Stimulated activated CD4-positive, alpha-beta T cell treated with anti-CD3 and anti-CD28 coated beads, Interleukin-1b, Interleukin-23, amount 100 ng/mL, for 24 hours (primary cell): ENCODE measurements at places on chromosomes 12 and 14.

DNA sequence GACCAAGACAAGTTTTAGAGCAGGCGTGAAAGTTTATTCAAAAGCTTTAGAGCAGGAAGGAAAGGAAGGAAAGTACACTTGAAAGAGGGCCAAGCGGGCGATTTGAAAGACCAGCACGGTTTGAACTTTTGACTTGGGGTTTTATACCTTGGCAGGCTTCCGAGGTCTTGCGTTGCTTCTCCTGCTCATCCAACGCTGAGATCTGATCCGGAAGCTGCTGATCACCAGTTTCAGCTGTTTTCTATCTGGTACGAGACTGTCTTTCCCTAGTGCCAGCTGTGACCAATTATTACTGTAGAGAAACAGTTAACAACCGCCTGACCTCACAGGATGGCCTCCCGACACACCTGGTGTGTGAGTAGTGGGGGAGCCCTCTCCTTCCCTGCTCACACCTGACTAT, 20.6 kb upstream of the SNRPF start:
- DNase-seq, result no peak

GRCh38 chr14:70181276-70181675, 7.5 kb downstream of the SLC8A3 start:
- DNase-seq, result no peak

DNA sequence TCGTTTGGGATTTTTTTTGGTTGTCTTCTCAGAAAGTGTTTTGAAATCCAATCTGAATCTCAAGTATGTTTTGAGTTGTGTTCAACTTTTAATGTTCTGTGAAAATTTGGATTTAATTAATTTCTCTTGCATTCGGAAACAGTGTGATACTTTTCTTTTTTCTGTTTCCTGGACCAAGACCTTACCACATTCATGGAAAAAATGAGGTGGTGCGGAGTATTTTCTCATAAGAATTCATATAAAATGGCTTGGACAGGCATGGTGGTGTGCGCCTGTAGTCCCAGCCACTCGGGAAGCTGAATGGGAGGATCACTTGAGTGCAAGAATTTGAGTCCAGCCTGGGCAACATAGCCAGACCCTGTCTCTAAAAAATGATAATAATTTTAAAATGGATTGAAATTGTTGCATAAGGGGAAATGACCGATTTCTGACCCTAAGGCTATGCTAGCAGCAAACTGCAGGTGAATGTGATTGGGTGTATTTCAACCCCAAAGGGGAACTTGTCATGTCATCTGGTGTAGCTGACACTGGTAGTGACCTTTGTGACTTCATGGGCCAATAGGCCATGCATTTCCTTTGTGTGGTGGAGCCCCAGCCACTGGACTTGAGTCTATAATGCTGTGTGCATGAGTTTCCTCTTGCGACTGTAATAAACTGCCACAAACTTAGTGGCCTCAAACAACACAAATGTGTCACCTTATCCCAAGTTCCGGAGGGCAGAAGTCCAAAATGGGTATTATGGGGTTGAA, 123.5 kb upstream of the RFLNA start:
- DNase-seq, result no peak

DNA sequence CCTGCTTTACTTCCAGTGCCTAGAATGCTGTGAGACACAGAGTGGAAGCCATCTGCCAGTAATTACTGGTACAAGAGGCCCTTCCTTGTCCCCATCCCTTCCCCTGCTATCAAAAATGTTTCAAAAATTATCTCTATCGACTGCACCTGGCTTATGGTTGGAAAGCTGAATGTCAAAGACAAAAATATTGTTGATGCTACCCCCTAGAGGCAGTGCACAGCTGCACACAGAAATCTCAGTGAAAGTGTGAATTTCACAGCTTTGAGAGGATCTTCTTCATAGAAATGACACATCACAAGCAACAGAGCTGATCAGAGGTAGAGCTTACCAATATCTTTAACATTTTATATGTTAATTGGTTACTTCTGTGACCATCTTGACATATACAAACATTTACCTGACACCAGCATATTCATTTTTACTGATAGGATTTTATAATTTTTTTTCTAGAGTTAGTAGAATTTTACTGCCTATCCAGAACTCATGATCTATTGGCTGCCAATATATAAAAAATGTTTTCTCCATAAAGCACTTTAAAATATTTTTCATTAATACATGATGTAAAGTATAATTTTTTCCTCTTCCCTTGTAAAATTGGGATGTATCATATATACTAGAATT, 138.0 kb downstream of the AACS start:
- DNase-seq, result no peak

GRCh38 chr14:96088911-96089310, 49.7 kb downstream of the C14orf132 start:
- DNase-seq, result no peak

- no peak for DNase-seq
Measured at GRCh38 chr12:45166056-45166455, 49.8 kb upstream of the ANO6 start.

DNA sequence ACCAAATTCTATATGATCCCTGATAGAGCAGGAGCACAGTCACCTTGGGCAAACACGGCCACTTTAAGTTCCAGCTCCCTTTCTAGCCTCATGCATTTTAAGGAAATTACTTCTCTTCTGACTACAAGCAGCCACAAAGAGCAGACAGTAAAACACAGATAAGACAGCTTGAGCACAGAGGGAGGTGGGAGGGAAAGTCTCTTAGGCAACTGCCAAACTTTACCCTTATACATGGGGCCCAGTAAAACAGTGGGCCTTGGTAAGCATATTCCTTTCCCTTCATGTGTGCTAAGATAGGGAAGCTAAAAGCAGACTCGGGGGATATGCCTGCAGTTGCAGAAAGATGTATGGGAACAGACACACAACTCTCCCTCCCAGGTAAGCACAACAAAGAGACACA, 235.9 kb downstream of the CPNE8 start:
- DNase-seq, result no peak

- DNase-seq, result no peak
Measured at GRCh38 chr12:131860472-131861260, 32.5 kb downstream of the MMP17 start.

DNA sequence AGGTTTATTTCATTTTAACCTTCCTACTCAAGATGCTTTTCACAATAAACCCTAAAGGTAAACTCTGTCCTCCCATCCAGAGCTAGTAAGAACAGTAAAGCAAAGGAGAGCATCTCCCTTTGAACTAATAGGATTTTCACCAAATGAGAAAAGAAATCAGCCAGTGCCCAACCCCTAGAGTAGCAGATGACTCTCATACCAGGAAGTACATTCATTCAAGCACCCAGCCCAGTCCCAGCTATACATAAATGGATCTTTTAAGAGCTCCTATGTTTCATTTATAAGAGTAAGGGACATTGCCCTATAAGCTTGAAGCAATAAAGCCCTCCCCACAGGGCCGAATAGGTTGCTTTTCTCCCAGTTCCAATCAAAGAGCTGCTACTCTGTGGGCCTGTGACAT, 7.6 kb downstream of the BAZ2A start:
- no peak for DNase-seq

DNA sequence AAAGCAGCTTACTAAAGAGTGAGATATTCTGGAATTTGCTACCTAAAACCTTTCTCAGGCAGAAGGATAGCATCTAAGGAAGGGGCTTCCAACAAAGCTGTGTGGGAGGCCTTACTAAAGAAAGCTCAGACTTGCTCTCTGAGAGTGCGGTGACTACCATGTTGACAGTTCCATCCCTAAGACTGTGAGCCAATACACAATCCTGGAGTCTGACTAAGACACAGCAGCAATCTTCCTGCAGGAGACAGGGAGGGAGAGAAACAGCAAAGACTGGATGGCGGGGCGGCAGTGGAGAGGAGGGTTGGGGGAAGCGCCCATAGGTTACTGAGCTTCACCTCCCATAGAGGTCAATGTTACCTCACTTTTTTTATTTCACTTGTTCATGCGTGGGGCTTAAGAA, 70.9 kb downstream of the KITLG start:
- DNase-seq, result no peak

DNA sequence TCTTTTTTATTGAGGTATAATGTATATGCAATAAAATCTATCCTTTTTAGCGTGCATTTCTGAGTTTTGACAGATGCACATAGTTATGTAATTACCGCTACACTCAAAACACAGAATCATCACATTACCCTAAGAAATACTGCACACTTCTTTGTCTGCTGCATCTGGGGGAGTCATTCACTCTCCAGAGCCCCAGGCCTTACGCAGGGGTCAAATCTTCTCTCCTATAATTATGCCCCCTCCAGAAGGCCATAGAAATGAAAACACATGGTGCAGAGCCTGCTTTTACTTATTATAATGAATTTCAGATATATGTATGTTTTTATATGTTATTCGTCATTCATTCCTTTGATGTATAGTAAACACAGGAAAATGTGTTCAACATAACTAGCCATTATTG, 296.5 kb upstream of the TMEM132C start:
- DNase-seq, result no peak

DNA sequence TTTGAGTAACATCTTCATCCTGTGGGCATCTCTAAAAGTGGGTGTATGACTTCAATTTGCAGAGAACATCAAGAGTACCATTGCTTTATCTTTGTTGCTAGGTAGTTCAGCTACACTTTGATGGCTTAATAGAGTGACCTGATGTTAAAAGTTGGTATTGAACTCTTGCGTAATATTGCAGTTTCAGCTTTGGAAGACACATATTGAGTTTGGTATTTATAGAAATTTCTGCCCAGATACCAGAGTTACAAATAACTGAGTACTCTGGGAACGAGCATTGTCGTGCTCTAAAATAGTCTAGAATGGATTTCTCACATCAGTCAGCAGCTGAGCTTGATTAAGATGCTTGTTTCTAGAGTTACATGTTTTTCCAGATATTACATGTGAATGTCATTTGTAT, 24.8 kb upstream of the AKAP5 start:
- no peak for DNase-seq

DNA sequence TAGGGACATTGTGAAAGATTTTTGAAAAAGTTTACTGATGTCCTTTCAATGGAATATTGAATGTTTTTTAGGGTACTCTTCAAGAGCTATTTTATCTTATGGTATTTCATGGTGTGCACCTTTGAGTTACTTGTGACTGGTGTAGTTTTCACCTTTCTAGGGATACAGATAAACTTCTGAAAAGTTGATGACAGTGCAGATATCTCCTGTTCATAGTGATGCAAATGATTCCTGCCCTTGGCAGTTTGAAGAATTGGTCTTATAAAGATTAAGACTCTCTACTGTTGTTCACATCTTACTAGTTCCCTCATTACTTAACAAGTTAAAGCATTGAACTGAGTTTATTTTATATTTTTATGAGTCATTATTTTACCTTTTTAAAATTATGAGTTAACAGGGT, 408.9 kb downstream of the TRHDE start:
- DNase-seq, result no peak

DNA sequence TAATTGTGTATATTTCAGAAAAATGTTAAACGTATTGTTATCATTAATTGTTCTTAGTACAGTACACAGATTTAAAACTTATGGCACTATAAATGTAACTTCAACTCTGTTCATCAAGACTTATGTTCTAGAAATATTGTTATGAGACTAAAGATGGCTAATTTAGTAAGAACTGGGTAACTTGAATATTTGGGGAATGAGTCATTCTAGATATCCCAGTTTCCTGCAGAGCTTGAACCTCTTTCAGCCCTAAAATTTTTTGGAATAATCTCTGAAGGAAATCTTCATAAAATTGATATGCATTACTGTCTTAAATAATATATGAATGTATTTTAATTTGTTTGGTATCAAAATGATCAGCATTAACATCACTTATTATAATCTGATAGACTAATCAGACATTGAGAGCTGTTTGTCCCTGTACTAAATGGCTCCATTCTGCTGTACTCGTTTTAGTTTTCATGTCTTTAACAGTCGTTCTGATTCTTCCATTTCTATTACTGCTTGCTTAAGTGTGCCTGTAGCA, 87.1 kb downstream of the VEZT start:
- no peak for DNase-seq

GRCh38 chr12:13587721-13588390, 391.3 kb downstream of the EMP1 start:
- no peak for DNase-seq

DNA sequence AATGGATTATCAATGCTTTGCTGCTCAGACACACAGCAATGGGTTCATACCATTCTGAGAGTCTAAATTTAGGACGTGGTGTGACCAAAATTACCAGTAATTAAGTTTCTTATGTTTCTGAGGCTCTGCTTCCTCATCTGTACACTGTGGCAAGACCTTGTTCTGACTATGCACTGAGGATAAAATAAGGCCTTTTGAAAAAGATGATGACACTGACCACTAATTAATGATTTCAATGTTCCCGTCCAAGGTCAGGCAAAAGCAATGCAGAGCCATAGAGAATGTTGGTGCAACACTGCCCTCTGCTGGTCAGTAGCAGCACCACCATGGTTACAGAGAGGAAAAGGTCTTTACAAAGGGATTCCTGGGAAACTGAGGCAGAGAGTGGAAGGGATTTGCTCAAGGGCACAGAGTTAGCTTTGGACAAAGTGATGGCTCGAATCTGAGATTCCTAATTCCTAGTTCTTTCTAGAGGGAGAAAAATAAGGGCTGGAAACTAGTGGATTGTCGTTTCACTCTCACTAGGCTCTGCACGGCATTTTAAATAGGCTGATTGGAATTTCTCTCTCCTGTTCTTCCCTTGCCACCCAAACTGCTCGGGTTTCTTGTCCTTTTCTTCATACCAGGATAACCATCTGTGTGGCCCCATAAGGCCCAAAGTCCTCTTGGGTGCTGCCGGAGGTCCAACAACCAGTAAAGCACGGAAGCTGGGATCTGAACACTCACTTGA, 22.3 kb upstream of the P2RX7 start:
- no peak for DNase-seq

- DNase-seq, result no peak
Measured at GRCh38 chr14:92597906-92598905, 84.6 kb downstream of the RIN3 start.

DNA sequence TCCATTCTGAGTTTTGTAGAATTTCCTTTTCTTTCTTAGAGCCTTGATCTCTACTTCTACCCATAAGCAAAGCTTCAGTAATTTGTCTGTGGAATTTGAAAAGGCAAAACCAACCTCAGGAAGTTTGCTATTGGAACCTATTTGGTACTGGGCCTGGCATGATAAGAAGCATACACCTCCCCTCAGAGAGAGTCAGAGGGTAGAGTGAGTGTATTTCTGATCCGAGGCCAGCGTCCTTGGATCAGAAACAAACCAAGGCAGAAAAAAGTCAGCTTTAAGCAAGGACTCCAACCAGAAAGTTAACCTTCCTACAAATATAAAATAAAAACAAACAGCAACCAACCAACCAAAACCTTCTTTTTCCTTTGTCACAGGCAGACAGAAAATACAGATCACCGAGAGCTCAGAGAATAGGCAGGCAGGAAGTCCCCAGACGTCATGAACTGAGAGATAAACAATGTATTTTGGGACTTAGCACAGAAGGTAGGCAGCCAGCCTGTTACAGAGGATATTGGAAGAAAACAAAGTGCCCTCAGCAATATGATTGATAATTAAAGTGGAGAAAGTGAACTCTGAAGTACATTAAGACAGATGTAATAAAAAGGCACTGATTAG, 141.5 kb downstream of the NEDD1 start:
- DNase-seq, result no peak

GRCh38 chr14:70754991-70755390, 54.3 kb downstream of the MAP3K9 start:
- no peak for DNase-seq

GRCh38 chr12:128025589-128026245, 241.3 kb upstream of the TMEM132C start:
- DNase-seq, result no peak
